ENCODE measurements at places on chromosomes 1 and 21.

- peaks cover 56% of the 10 kb centered on the region for H3K27me3 ChIP-seq
- peak within 1 kb of the TSS; percentile 51 for H3K4me3 ChIP-seq
- H3K36me3 ChIP-seq = peaks cover 3% of the 10 kb centered on the region
- no peak for DNase-seq
These were observed at the start of gene POU3F1 for GRCh38 chr1:38046333-38046883. Gene POU3F1 (minus strand): TSS chr1:38046793. CDS start chr1:38046743, 50 bp downstream.

DNA sequence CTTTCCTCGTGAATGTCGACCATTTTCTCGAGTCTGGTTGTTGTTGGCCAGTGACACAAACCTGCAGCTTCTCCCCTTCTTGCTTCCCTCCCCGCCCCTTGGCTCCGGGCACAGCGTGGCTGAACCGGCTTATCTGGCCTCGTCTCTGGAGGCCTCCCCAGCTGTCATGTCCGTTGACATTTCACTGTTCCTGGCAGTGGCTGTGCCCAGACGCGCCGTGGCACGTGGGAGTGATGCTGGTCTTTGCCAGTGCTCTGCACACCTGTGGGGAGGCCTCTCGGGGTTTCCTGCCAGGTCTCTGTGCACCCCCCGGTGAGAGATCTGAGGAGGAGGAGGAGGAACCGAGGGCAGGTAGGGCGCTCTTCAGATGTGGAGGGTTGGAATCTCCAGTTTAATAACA is 23.7 kb downstream of the SKI start:
- peaks cover 88% of the 10 kb centered on the region for H3K4me1 ChIP-seq
- H3K36me3 ChIP-seq = peaks cover 54% of the 10 kb centered on the region
- no peak for DNase-seq
- H3K27ac ChIP-seq = no peak overlapping the region
- no peaks in the 10 kb centered on the region for H3K27me3 ChIP-seq
- no peak overlapping the region for H3K4me3 ChIP-seq

GRCh38 chr1:226691247-226691646 is 47.8 kb downstream of the ITPKB start:
- DNase-seq = no peak
- no peaks in the 10 kb centered on the region for H3K36me3 ChIP-seq
- peaks cover 53% of the 10 kb centered on the region for H3K4me1 ChIP-seq
- H3K27me3 ChIP-seq = no peaks in the 10 kb centered on the region
- H3K4me3 ChIP-seq = no peak overlapping the region

DNA sequence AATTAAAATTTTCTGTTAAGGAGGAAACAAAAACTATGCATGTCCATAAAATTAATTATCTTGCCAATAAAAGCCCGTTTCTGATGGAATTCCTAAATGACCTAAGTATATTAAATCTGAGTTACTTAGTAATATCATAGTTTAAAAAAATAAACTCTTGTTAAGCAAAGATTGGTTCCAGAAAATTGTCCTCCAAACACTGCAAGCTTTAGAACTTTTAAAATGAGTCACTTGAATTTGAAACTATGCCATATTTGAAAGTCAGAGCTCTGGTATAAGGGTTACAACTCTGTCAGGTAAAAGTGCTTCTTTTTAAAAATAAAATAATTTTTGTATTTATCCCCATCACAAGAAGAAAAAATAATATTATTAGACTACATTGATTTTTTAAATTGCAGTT is 409.5 kb downstream of the PLPP3 start:
- H3K4me3 ChIP-seq = no peak overlapping the region
- DNase-seq = no peak
- no peaks in the 10 kb centered on the region for H3K4me1 ChIP-seq
- no peaks in the 10 kb centered on the region for H3K27me3 ChIP-seq

DNA sequence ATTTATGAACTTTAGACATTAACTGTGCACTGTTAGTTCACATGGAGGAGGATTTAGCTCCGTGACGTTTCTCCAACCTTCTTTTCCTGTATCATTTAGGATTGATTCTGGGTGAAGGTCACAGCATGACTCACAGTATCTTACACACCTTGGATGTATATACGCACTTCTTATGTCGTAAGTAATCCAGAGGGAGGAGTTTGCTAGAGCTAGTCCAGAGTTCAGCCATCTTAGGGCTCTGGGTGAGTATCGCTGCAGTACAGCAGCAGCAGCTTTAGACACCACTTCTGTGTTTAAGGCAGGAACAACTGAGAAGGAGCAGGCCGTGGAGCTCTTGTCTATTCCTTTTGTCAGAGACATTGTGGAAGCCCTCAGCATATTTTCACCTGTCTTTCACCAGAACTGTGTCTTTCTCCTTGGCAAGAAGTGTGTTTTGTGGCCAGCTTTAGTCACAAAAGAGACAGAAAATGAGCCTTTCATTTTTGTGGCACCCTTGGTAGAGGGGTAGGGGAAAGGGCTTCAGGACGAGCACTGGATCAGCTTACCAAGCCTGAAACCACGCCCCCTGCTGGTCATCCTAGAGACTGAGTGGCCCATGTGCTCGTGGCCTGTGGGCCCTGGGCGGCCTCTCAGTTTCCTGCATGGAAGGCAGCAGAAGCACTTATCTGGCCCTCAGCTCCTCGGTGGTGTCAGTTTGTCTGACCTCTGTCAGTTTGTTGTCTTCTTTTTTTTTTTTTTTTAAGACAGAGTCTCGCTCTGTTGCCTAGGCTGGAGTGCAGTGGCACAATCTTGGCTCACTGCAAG is 64.0 kb downstream of the ADARB1 start:
- no peaks in the 10 kb centered on the region for H3K27me3 ChIP-seq
- H3K4me3 ChIP-seq = no peak overlapping the region
- H3K36me3 ChIP-seq = peaks cover 26% of the 10 kb centered on the region
- no peak overlapping the region for H3K27ac ChIP-seq

- H3K27me3 ChIP-seq = no peaks in the 10 kb centered on the region
- DNase-seq = no peak
- H3K27ac ChIP-seq = no peak overlapping the region
These were observed 35.6 kb upstream of the RNPC3 start for GRCh38 chr1:103489935-103490334.

DNA sequence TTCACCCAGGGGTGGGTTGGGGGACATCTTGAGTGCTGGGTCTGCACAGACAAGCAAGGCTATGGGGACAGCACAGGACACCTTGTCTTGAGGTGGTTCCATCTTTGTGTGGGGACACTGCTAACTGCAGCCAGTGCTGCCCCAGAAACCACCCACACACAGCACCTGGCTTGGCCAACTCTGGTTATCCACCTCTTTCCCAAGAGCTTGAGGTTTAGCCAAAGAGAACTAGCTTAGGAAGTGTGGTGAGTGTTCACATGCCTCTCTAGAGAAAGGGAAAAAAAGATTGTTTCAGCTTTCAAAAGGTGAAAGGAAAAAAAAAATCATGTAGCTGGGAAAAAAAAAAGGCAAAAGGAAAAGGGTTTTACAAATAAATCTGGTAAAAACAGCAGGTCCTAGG is 32.4 kb downstream of the BCAR3 start:
- no peak for DNase-seq
- H3K4me1 ChIP-seq = peaks cover 2% of the 10 kb centered on the region
- no peaks in the 10 kb centered on the region for H3K36me3 ChIP-seq
- no peak overlapping the region for H3K4me3 ChIP-seq
- H3K27me3 ChIP-seq = no peaks in the 10 kb centered on the region

DNA sequence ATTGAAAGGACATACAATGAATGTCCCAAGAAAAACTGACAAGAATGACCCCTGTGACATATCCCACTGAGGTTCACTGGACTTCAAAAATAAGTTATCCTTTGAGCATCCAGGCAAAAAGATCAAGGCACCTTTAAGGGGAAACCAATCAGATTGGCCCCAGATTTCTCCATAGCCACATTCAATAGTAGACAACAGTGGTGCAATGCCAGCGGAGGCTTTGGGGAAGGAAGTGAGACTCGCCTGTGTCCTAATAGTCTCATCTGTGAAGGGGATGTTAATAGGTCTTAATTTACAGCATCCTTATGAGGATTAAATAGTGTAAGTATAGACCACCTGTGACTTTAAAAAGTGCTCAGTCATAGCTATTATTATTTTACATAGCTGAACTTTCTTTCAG is 21.5 kb downstream of the RPL5 start:
- DNase-seq = no peak
- H3K36me3 ChIP-seq = peaks cover 16% of the 10 kb centered on the region
- H3K27me3 ChIP-seq = no peaks in the 10 kb centered on the region
- H3K4me3 ChIP-seq = no peak overlapping the region
- H3K4me1 ChIP-seq = no peaks in the 10 kb centered on the region
- H3K27ac ChIP-seq = no peak overlapping the region

- H3K27ac ChIP-seq = no peak overlapping the region
- H3K4me1 ChIP-seq = peaks cover 4% of the 10 kb centered on the region
- no peaks in the 10 kb centered on the region for H3K27me3 ChIP-seq
- no peak overlapping the region for H3K4me3 ChIP-seq
- DNase-seq = no peak
These were observed 19.4 kb downstream of the GADD45A start for GRCh38 chr1:67704351-67704750.

GRCh38 chr1:179137617-179138255 is 55.9 kb downstream of the TOR3A start:
- DNase-seq = no peak
- H3K27ac ChIP-seq = no peak overlapping the region
- peaks cover 6% of the 10 kb centered on the region for H3K4me1 ChIP-seq
- no peaks in the 10 kb centered on the region for H3K36me3 ChIP-seq
- no peaks in the 10 kb centered on the region for H3K27me3 ChIP-seq
- no peak overlapping the region for H3K4me3 ChIP-seq

- peaks cover 10% of the 10 kb centered on the region for H3K36me3 ChIP-seq
- H3K4me1 ChIP-seq = peaks cover 55% of the 10 kb centered on the region
- peak; percentile 73 for DNase-seq
- H3K27ac ChIP-seq = no peak overlapping the region
- no peaks in the 10 kb centered on the region for H3K27me3 ChIP-seq
These were observed 109.0 kb downstream of the HMGB4 start for GRCh38 chr1:33972676-33973395.

DNA sequence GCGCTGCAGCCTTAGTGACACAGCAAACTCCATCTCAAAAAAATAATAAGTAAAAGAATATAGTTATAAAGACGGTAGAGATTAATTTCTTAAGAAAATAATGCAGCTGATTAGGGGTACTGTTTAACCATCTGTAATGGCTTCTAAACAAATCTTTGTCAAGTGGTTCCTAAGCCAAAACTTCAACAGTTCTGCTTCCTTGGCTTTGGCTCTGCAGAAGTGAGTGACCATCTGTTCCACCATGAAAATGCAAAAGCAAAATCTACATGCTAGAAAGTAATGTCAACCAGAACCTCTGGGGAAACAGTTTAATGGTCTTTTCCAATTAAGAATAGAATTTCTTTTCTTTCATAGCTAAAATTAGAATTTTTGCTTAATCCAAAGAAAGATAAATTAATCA is 8.3 kb upstream of the SH2D5 start:
- H3K4me1 ChIP-seq = no peaks in the 10 kb centered on the region
- no peak overlapping the region for H3K4me3 ChIP-seq
- no peak overlapping the region for H3K27ac ChIP-seq
- DNase-seq = no peak
- H3K36me3 ChIP-seq = peaks cover 38% of the 10 kb centered on the region

DNA sequence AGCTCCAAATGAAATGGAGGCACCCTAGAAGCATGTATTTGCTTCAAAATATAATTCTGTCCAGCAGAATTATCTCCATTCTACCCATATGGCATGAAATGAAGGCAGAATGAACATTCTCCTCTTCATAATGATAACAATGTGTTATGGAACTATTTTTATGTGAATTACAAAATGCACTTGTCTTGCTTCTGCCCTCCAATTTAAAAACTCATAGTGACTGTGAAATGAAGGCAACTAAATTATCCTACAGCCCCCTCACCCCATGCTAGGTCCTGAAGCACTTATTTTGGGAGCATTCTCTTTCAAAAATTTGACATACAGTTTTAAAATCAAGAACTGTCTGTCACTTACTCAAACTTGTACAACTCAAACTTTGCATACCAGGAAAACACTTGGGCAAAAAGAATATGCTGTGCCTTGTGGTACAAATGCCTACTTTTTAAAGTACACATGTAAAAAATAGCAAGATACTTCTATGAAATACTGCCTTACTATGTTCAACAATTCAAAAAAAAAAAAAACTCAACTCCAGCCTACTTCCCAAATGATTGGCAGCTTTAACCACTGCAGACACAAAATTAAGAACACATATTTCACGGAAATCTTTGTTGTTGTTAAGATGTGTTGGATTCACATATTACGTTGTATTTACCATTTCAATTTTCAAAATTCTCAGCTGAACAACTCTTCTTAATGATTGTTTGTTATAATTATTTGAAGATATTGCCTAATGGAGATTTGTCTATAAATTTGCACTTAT is 213.3 kb upstream of the NFIA start:
- DNase-seq = no peak
- H3K4me1 ChIP-seq = no peaks in the 10 kb centered on the region
- H3K27me3 ChIP-seq = peaks cover 3% of the 10 kb centered on the region
- peak overlapping the region; percentile 95 for H3K27ac ChIP-seq
- H3K4me3 ChIP-seq = peak overlapping the region; percentile 59

- H3K27me3 ChIP-seq = peaks cover 33% of the 10 kb centered on the region
- H3K4me1 ChIP-seq = peaks cover 33% of the 10 kb centered on the region
- DNase-seq = no peak
These were observed 9.3 kb downstream of the MAP3K6 start for GRCh38 chr1:27357281-27358037.

GRCh38 chr1:18868801-18869424 is 9.5 kb upstream of the TAS1R2 start:
- peaks cover 21% of the 10 kb centered on the region for H3K36me3 ChIP-seq
- H3K4me3 ChIP-seq = no peak overlapping the region
- DNase-seq = no peak
- H3K27ac ChIP-seq = no peak overlapping the region
- no peaks in the 10 kb centered on the region for H3K27me3 ChIP-seq

GRCh38 chr1:151995774-151996173 is 2.1 kb upstream of the S100A10 start:
- no peak overlapping the region for H3K4me3 ChIP-seq
- H3K36me3 ChIP-seq = peaks cover 2% of the 10 kb centered on the region
- peaks cover 24% of the 10 kb centered on the region for H3K4me1 ChIP-seq
- peaks cover 26% of the 10 kb centered on the region for H3K27me3 ChIP-seq

DNA sequence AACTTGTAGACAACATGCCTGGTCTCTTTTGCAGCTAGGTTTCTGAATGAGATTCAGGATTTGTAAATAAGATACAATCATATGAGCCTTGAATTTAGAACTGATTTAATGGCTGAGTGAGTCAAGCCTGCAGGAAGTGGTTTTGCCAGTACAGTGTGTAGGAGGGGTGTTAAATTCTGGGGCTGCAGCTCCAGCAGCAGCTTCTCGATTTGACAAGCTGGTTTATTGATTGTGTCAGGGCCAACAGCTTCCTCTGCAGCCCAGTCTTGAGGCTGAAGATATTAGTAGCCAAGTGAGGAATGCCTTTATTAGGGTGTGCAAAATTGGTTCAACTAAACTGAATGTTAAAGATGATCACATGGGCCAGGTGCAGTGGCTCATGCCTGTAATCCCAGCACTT is 11.5 kb upstream of the PLA2G5 start:
- no peak for DNase-seq
- H3K36me3 ChIP-seq = no peaks in the 10 kb centered on the region
- H3K4me3 ChIP-seq = no peak overlapping the region
- H3K4me1 ChIP-seq = peaks cover 5% of the 10 kb centered on the region
- peak overlapping the region; percentile 50 for H3K27ac ChIP-seq

GRCh38 chr1:209609041-209609790 is 25.7 kb downstream of the CAMK1G start:
- no peaks in the 10 kb centered on the region for H3K4me1 ChIP-seq
- no peaks in the 10 kb centered on the region for H3K27me3 ChIP-seq
- no peak overlapping the region for H3K4me3 ChIP-seq

- H3K27me3 ChIP-seq = peaks cover 40% of the 10 kb centered on the region
- peaks cover 79% of the 10 kb centered on the region for H3K4me1 ChIP-seq
- H3K27ac ChIP-seq = peak overlapping the region; percentile 52
- DNase-seq = peak; percentile 74
These were observed 3.0 kb downstream of the EFNA3 start for GRCh38 chr1:155081472-155082300.
